Activated naive CD4-positive, alpha-beta T cell (primary cell): ENCODE measurements at places on chromosomes 16 and 17.
A peak's percentile ranks its signal among the peaks of the same experiment; 100 is the strongest.

DNA sequence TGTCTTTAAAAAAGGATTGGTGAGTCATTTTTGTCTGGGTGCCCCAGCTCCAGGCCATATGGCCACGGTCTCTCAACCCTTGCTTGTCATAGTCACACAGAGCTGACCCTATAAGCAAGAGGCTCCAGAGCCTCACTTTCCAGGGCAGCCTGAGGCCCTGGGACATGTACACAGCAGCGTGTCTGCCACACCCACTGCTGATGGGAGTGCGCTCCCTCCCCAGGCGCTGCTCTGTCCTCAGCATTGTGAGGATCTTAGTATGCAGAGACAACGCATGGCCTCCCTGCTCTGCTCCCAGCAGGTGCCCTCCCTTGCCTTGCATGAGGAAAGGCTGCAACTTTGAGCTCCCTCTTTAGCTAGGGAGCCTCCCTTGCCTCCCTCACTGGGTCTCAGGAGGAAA is 80.8 kb upstream of the CRHR1 start:
- no peak for DNase-seq

DNA sequence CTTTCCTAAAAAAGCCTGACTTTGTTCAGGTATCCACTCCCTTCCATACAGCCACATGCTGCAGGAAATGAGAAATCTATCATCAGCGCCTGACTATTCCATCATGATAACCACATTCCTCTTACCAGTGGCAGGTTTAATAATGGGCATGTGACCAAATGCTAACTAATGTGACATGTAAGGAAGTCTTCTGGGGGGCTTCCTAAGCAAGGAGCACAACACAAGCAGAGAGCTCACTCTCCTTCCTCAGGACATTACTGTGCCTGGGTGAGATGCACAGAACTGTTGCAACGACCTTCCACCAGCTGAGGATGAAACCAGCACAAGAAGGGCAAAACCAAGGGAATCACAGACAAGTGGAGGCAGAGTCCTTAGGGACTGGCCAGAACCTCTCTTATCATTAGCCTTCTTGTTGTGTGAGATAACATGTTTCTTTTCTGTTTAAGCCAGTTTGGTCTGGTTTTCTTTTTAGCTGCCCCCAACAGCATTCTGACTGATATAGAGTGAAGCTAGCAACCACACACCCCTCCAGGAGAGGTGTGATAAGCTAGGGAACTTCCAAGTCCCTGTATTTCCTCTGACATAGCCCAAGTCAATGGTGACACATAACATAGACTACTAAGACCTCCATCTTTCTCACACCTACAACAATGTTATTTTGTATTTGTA is 16.9 kb downstream of the MYO1D start:
- DNase-seq: no peak

DNA sequence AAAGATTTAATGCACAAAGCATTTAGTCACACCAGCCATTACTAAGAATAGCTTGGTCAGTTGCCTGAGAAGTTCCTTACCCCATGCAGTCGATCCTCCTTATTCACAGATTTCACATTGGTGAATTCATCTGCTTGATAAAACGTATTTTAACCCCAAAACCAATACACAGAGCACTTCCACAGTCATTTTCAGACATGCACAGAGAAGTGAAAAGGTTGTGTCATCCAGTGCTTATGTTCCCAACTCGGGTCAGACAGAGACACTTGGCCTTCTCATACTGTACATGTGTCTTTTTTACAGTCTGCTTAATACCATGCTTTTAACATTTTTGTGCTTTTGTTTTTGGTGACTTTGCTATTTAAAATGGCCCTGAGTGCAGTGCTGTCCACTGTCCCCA is 219.7 kb downstream of the SPECC1 start:
- no peak for DNase-seq

GRCh38 chr17:39920218-39921210 is 2.1 kb upstream of the GSDMB start:
- no peak for DNase-seq

GRCh38 chr16:11735787-11736186 is 6.9 kb downstream of the TXNDC11 start:
- no peak for DNase-seq

DNA sequence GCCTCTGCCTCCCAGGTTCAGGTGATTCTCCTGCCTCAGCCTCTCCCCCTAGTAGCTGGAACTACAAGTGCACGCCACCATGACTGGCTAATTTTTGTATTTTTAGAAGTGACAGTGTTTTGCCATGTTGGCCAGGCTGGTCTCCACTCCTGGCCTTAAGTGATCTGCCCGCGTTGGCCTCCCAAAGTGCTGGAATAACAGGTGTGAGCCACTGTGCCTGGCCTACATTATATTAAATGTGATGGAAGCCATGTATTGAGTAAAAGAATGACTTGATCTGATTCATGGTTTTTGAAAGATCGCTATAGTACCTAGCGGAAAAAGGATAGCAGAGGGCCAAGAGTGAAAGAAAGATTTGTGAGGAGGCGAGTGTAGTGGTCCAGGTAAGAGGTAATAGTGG is 2.7 kb upstream of the PPM1D start:
- DNase-seq: no peak

GRCh38 chr17:51322390-51323029 is 62.2 kb downstream of the UTP18 start:
- DNase-seq: no peak

DNA sequence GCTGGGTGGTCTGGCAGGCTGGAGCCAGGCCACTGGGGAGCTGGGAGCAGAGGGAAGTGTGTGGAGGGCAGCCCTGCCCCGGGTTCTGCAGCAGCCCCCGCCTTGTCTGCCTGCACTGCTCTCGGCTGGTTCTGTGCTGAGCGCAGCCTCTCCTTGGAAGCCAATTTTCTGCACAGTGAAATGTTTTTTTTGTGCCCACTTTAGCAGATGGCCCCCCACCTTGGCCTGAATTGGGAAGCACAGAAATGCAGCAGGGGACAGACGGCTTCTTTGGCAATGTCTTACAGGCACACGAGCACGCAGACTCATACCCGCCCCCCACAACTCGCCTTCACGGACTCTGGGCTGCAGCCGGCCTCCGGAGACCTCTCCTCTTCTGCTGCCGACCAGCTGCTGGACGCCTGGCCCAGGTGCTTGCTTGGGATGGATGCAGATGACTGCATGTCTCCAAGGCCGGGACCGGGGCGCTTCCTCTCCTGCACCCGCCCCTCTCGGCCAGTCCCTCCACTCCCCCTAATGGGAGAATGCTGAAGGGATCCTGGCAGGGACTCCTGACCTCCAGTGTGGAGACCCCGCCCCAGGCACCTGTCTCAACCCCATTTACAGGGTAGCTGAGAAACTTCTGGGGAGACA is 14.8 kb downstream of the NPTX1 start:
- DNase-seq: no peak

- DNase-seq: peak; percentile 23
Measured at GRCh38 chr17:30290696-30291542, 825 bp downstream of the BLMH start.

GRCh38 chr16:73713778-73714495 is 582.7 kb upstream of the PSMD7 start:
- DNase-seq: no peak

DNA sequence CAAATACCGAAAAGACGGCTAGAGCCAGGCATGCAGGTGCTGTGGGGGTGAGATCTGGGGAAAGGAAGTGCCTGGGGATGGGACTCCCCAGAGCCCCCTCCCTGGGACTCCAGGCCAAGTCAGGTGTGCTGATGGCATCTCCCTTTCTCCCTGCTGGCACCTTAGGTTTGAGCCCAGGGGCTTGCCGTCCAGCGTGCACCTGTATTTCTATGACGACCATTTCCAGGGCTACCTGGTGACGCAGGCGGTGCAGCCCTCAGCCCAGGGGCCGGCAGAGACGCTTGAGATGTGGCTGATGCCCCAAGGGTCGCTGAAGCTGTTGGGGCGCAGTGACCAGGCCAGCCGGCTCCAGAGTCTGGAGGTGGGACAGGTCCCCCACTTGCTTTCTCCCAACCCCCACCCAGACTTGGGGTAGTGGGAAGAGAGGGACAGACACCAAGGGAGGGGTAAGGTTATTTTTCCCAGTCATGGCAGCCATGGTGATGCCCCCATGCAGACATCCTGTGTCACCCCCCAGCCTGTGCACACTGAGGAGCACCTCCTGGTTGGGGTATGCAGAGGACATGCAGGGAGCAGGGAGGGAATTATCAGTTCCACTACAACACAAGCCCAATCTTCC is 11.1 kb downstream of the XYLT2 start:
- DNase-seq: no peak

GRCh38 chr17:69606142-69606800 is 191.8 kb downstream of the MAP2K6 start:
- no peak for DNase-seq

GRCh38 chr17:70096861-70097260 is 21.8 kb downstream of the KCNJ16 start:
- no peak for DNase-seq

GRCh38 chr17:68011199-68011665 is 15.0 kb upstream of the C17orf58 start:
- DNase-seq: peak; percentile 44

GRCh38 chr17:42202696-42203095 is 8.4 kb upstream of the GHDC start:
- no peak for DNase-seq

GRCh38 chr17:68306819-68307218 is 15.5 kb downstream of the ARSG start:
- no peak for DNase-seq

GRCh38 chr17:17088541-17089525 is 46.6 kb downstream of the MPRIP start:
- no peak for DNase-seq

DNA sequence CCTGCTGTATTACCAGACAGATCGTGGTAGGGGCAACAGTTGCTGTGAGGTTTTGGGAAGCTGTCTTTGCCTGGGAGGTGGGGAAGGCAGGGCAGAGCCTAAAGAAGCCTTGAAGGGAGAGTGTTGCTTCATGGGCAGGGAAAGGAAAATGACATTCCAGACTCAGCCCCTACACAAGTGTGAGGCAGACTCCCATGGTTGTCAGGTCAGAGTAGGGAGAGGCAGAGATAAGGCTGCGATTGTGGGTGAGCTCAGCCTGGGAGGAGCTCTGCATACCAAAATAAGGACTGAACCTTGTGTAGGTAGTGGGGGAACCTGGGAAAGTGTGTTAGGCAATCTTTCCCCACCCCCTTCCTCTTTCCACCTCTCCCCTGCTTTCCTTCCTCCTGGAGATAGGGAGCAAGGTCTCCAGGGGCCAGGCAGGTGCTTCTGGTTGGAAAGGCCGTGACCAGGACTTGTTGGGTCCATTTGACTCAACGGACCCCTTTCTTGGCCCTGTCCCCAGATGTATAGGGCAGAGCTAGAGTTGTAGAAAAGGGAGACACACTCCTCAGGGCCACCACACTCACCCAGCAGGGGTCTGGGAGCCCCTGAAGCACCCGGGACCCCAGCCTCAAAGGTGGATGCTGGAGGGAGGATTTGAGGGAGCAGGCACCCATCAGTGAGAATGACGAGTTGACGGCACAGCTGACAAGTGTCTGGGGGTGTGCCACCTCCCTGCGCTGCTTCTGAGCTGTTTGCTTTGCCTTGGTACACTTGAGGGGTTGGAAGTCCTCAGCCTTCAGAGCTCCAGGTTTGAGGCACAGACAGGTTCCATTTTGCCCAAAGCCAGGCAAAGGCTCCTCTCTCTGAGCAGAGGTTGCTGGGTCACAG is 18.5 kb upstream of the TOB1 start:
- DNase-seq: no peak

- no peak for DNase-seq
Measured at GRCh38 chr16:72050769-72051464, 3.4 kb upstream of the HP start.

DNA sequence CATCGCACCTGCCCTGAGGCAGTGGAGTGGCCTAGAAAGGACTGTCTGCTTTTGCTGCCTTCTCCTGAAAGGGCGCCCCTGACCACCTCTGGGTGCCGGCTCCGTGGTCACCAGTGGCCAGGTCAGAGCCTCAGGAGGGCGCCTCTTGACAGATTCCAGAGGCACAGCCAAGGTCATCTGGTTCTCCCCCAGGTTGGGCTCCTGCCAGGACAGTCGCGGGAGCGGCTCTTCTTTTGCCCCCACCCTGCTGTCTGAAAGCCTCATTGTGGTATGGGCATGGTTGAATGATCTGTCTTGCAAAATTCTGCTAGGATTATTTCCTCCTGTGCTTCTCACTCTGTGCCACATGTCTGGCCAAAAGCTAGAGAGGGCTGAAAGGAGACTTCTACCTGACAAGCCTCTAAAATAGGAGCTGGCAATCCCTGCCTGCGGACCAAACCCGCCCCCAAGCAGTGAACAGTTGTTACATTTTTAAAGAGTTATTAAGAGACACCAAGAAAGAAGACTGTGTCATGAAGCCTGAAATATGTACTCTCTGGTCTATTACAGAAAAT is 82.8 kb downstream of the SNX29 start:
- DNase-seq: no peak

- no peak for DNase-seq
Measured at GRCh38 chr17:1995321-1995892, 29.7 kb downstream of the RTN4RL1 start.

- no peak for DNase-seq
Measured at GRCh38 chr16:85909932-85910853, 11.2 kb downstream of the IRF8 start.

DNA sequence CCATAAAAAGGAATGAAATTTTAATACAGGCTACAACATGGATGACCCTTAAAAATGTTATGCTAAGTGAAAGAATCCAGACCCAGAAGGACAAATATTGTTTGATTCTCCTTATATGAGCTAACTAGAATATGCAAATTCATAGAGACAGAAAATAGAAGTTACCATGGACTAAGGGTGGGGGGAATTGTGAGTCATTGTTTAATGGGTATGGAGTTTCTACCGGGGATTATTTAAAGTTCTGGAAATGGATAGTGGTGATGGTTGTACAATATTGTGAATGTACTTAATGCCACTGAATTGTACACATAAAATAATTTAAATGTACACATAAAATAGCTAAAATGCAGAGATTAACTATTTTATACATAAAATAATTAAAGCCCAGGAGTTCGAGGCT is 9.2 kb upstream of the MYO18A start:
- no peak for DNase-seq

DNA sequence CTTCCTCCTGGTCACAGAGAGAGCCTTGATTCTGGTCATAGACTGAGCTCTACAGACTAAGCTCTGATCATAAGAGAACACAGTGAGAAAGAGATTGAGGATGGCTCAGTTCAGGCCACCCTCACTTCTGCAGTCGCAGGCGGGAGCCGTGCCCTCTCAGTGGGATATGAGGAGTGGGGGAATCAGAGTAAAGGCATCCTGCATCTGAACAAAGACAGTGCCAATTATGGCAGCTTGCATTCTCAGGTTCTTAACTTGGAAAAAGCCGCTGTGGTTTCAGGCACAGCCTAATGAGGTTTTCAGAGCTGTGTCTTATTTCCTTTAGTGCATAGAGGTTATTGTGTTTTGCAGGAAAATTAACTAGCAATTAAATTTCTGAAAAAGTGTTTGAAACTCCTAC is 134.4 kb upstream of the NLRP1 start:
- DNase-seq: no peak

DNA sequence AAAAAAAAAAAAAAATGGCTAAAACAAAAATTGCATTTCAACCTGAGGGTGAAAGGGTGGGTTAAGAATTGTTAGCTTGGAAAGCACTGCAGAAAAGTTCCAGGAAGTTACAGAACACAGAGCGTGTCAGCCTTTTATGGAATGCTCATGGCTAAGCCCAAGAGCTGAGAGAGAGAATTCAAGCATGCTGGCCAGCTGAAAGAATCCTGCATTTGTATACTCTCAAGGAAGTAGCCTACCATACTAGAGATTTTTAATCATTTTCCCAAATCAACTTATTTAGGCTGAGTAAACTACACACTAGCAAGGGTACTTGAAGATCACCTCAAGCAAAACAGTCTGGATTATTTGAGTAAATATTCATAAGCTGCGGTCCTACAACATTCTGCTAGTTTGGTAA is 153.9 kb downstream of the KCNJ2 start:
- no peak for DNase-seq

- DNase-seq: no peak
Measured at GRCh38 chr17:53428913-53429312, 393.8 kb upstream of the KIF2B start.
